NCI-H2081 (cell line): ENCODE measurements at places on chromosomes 3 and 15.

GRCh38 chr15:85785887-85786780 lies 8.6 kb downstream of the KLHL25 start:
- peak; percentile 87 for DNase-seq

- no peak for DNase-seq
Measured at GRCh38 chr15:78208887-78209645, 25.3 kb downstream of the ACSBG1 start.

DNA sequence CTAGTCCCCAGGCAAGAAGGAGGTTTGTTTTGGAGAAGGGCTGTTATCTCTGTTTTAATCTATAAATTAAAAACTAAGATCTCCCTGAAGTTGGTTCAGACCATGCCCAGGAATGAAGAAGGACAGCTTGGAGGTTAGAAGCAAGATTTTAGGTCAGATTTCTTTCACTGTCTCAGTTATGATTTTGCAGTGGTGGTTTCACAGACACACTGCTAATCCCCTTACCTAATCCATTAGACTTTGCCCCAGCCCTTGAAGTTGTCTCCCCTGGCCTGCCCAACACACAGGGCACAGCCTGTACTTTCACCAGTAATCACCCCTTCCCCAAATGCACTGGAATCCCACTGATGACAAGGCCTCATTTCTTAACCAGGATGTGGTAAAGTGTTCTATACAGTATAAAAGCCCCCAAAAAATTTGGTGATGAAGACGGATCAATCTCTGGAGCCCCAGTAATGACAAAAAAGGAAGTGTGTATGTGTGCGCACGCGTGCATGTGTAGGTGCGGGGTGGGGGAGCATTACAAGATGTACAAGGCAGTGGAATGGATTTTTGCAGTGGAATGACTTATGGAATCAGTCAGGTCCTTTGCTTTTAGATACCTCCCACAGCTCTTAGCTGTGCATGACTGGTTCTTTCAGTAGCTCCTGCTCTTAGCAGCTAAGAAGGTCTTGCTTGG lies 73.1 kb upstream of the TERB2 start:
- DNase-seq = no peak

- DNase-seq = no peak
Measured at GRCh38 chr15:66673410-66674322, 28.4 kb upstream of the SMAD6 start.

DNA sequence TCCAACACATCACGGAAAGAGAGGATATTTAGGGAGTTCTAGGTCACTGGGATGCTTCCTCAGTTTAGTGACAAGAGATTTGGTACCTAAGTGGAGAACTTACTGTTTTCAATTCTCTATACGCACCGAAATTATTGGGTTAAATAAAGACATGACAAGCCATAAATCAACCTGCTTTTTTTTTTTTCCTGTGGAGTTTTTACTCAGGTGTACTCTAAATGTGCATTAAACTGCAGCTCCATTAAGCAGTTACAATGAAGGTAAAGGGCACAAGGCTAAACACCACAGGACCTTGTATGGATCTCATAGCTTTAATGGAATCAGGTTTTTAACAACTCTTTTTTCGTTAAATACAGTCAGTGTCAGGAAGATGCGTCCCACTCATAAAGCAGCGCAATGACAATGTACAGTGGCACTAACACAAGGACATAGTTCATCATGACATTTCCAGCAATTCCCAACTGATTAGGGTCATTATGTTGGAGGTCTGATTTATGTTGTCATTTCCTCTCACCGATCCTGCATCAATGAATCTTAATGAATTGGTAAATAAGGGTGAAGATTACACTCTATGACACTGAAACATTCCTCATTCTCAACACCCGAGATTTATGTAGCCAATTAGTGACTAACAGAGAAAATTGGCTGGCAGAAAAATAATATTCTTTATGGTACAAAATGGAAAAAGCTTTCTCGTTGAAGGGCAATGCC lies 355.2 kb downstream of the FOXP1 start:
- DNase-seq = peak; percentile 38

- no peak for DNase-seq
Measured at GRCh38 chr15:65085990-65086679, 9.6 kb downstream of the KBTBD13 start.

DNA sequence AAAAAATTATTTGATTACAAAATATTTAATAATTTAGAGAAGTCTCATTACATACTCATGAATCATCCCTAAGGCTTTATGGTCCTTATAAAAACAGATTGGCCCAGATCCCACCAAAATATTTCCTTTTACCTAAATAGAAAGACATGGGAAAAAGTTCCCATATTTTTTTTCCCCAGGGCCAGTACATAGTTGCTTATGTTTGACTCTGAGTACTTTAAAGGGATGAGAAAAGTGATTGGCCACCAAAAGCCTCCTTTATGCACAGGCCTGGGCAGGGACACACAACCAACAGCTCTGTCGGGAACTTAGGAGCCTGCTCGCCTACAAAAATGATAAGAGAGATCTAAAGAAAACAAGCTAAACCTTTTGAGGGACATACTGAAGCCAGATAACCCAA lies 22.3 kb downstream of the KCNAB1 start:
- no peak for DNase-seq

DNA sequence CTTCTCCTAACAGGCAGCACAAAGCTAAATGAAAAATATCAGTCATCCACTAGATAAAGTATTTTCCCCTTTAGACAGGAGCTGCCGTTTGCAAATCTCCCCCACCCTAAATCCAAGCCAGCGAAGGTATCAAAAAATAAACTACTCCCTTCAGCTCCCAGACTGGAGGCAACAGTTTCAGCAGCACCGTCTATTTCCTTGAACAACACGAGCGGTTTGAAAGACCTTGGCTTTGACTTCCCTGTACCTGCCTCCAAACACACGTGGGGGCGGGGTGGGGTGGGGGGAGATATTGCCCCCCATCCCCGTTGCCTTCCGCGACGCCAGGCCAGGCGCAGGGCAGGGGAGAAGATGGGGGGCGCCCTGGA lies 832 bp upstream of the CACNA1D start:
- no peak for DNase-seq

DNA sequence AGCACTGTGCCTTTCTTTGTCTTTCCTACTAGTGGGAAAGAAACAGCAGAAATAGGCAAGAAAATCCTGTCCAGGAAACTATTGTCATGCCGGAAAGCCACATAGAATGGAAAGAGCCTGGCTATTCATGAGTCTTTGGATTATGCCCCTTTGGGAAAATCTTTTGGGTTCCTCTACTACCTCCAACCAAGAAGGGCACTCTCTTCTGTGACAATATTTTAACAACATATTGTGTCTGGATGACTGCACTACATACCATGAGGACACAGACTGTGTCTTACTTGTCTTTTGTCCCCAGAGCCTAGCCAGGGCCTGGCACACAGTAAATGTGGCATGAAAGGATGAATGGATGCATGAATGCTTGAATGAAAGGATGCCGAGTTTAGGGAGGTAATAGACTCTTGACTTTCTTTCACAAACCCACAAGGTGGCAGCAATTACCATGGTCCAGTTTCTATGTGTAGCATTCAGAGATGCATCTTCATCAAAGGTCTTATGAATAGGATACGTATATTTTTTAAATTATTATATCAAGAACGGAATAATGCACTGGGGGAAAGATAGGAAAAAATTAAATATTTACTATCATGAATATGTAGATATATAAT lies 30.3 kb downstream of the ARL14 start:
- peak; percentile 73 for DNase-seq

DNA sequence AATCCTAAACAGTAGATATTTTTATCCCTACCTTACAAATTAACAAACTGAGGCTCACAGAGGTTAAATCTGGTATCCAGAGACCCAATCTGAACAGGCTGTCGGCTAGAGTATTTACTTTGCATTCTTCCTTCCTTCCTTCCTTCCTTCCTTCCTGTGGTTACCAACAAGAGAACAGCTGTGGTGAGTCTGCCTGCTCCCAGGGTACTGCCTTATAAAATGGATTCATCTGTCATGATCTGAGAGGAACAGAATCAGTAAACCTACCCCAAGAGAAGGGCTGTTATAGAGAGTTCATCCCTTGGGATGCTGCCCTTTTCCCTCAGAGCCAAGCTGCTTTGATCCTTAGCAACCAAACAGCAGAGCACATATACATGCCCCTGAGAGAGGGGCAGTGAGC lies 3.6 kb downstream of the GADL1 start:
- DNase-seq = no peak

- DNase-seq = no peak
Measured at GRCh38 chr15:39558421-39558820, 22.5 kb upstream of the THBS1 start.

- no peak for DNase-seq
Measured at GRCh38 chr3:167940241-167940640, 155.5 kb downstream of the GOLIM4 start.
